ENCODE measurements at places on chromosomes 3 and 15.
A peak's percentile ranks its signal among the peaks of the same experiment; 100 is the strongest.

- peak; percentile 4 for DNase-seq
These were observed 31.1 kb upstream of the RYR3 start for GRCh38 chr15:33279613-33280205.

DNA sequence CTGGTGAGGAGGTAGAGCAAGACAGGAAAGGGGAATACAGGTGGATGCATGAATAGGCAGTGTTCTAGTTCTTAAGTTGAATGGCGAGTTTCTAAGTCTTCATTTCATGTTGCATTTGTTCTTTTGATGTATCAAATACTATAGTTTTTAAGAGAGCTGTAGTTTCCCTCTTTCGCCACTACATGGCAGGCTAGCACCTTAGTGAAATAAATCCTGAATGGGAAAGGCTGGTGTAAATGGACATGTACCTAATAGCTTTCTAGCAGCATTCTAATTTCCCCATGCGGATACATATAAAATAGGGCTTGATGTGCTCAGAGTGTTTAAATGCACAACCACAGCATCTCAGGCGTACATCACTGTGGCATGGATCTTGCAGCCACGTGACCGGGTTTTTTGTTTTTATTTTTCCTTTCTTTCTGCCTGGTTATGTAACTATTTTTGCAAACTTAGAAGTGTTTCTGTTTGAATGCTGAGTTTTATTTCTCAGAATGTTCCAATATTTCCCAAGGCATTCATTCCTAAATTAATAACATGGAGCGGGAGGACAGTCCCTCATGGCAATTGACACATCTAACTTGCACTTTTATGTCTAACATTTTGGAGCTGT, 23.5 kb upstream of the CLN6 start:
- peak; percentile 80 for DNase-seq

DNA sequence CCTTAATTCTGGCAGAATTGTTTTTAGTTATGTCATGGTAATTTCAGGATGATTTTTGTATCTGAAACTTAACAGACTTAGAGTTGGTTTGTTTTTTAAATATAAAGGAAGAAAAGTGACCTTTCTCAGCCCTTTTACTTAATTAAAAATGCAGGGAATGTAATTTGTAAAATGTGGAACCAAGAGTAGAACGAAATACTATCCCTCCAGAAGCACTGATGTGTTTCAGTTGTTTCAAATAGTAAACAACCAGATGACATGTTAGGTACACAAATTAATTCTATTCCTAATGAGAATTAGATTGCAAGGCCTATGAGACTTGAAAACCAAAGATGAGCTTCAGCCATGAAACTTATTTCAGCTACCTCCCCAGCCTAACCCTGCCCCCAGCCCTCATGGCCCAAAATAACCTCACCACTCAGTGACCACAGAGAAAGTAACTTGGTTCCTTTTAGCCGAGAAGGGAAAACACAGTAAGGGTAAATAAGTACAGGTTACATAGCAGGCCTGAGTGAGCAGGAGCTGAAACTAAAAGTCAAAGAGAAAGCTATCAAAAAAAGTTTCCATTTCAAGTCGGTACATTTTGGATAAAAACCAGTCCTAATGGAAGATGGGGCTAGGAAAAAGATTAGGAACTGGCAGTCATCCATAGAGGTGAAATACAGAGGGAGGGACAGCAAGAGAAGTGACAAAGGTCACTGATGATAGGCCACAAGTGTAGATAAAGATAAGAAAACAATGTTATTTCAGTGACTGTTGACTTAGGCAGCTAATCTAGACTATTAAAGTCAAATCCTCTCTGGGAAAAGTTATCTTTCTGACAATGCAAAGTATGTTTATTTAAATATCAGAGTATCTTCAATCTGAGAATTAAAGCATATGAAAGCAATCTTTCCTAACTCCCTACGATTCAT, 23.2 kb downstream of the SENP8 start:
- no peak for DNase-seq

- DNase-seq = no peak
These were observed 13.1 kb upstream of the GUCA1C start for GRCh38 chr3:108966773-108967172.

DNA sequence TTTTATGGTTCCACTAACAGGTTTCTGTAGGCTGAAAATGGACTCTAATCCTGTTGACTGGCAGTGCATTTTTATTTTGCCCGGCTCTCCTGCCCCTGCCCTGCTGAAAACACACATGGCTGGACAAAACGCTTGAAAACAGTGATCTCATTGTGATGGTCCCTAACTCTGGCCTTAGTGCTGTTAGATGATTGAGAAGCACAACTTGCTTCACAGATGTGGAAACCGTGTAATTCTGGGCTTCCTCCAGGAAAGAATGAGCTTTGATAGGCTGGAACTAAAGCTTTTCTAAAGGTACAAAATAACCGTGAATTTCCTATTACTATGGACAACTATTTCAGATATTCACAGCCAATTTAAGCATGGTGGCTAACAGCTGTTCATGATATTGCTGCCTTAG, 121.4 kb downstream of the VGLL3 start:
- no peak for DNase-seq

- DNase-seq = no peak
These were observed 37.7 kb upstream of the TRAK1 start for GRCh38 chr3:42053476-42053875.

- DNase-seq = peak; percentile 63
These were observed at the start of gene ABHD17C for GRCh38 chr15:80695099-80695910. ABHD17C (plus strand) TSS chr15:80695310; CDS start chr15:80695430, 120 bp downstream.

- DNase-seq = no peak
These were observed 15.8 kb upstream of the KBTBD12 start for GRCh38 chr3:127899200-127899599.

GRCh38 chr3:98359993-98360675, 6.5 kb downstream of the OR5K4 start:
- DNase-seq = no peak

GRCh38 chr3:166446291-166446690, 609.1 kb upstream of the BCHE start:
- peak; percentile 68 for DNase-seq

- no peak for DNase-seq
These were observed 1.9 kb upstream of the DISP2 start for GRCh38 chr15:40355976-40356585.

DNA sequence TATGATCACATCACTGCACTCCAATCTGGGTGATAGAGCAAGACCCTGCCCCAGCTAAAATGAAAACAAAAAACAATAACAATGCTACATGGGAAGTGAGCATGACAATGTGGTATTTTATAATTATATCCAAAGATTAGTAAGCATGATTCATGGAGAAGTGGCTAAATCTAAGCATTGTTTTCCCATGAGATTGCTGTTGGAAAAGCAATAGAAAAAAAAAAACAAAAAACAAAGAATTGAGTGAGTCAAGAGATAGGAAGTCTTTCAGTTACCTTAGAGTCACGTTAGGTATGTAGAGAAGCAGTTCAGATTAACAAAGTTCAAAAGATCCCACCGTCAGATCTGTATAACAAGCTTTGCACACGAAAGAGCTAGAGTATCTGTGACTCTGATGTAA, 210.3 kb upstream of the CNTN6 start:
- peak; percentile 10 for DNase-seq

DNA sequence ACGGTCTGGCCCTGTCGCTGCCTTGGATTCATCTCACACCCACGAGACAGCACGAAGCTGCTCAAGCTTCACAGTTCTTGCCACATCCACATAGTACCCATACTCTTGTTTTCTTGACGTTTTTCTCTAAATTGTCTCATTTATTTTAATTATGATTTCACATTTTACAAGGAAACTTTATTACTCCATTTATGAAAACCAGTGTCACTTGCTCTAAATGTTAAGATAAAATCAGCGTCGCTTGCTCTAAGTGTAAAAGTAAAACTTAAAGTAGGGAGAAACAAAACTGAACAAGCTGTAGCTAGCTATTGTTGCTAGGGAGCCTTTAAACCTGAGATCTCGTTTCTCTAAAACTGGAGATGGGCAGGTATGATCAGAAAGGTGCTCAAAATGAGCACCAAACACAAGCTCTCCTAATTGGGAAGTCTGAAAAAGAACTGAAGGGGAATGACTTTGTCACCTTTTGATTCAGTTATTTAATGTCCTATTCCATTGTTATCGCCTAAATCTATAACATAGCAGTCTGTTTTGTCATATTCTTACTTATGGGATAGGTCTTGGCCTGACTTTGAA, 680 bp downstream of the IFT122 start:
- no peak for DNase-seq

- DNase-seq = no peak
These were observed 255.5 kb downstream of the UACA start for GRCh38 chr15:70507772-70508371.

GRCh38 chr3:97658668-97659285, 105.8 kb upstream of the ARL6 start:
- peak; percentile 8 for DNase-seq

DNA sequence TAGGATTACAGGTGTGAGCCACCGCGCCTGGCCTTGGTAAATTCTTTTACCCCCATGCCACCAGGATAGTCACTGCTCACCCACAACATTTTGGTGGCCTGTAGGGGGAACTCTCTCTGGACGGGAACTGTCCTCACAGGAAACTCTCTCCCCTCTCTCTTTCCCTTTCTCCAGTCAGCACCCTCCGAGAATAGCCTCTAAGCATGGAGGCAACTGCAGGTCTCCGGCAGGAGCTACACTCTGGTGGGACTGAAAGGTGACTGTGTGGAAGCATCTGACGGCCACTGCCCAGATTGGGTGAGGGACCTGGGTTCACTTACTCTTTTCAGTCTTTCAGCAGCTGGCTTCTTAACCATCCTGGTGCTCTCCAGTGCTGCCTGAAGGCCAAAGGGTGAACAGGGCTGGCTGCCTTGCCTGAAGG, 21.3 kb downstream of the TRANK1 start:
- DNase-seq = no peak

- no peak for DNase-seq
These were observed 80.7 kb downstream of the SATB1 start for GRCh38 chr3:18344306-18345014.

DNA sequence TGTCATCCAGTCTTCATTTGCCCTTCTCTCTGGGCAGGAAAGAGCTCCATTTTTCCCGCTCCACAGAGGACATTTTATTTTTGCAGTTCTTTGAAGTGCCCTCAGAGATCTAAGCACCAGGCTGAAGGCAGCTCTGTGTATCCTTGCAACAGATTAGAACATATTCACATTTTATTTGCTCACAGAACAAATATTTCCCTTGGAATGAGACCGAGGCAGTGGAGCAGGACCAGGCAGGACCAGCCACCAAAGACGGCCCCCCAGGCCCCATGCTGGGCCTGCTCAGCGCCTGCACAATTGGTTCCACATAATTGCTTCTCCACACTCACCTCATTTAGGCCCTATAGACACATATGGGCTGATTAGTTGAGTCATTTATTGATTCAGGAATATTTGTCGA, 15.7 kb upstream of the ETV5 start:
- no peak for DNase-seq

GRCh38 chr3:45566951-45567411, 27.6 kb upstream of the LIMD1 start:
- no peak for DNase-seq

DNA sequence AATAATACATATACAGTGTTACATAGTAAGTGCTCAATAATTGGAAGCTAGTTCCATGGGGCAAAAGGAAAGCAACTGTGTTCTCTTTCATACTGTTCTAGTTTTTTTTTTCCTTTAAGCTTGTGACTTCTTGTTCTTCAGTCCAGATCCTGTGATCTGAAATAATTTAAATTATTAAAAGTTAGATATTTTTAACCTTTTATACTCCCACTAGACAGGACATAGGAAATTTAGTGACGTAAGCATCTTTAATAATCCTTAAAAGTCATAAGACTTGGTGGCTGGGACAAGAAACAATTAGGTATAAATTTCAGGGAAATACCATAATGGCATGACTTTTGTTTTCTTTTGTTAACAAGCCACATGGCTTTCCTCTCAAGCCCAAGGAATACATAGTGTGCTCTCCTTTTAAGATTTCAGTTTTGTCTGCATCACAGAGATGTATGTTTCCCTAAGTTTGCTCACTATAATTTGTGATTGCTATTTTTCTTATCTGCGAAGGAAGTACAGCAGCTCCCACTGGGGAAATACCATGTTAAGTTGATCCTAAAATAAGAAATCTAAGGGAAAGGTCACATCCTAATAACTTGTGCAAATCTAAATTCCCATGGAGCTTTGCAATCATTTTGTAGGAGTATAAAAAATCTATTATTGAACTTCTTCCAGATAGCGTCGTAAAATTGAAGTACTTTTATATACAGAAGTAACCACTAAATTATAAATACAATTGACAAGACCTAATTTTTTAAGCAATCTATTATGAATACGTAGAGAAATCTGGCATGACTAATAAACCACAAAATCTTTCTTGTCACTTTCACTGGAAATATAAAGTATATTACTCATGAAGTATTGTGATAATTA, 30.1 kb downstream of the PPARG start:
- DNase-seq = peak; percentile 18

GRCh38 chr15:45670511-45670910, 35.7 kb downstream of the SQOR start:
- DNase-seq = no peak

GRCh38 chr3:161423911-161424522, 52.7 kb upstream of the SPTSSB start:
- DNase-seq = peak; percentile 32

GRCh38 chr15:85589851-85590250, 204.9 kb downstream of the KLHL25 start:
- peak; percentile 45 for DNase-seq

GRCh38 chr3:7332696-7333095, 471.8 kb downstream of the GRM7 start:
- DNase-seq = no peak

GRCh38 chr3:10743366-10744097, 72.5 kb upstream of the SLC6A11 start:
- no peak for DNase-seq

GRCh38 chr3:140170612-140171011, 235.6 kb downstream of the CLSTN2 start:
- DNase-seq = no peak

- peak; percentile 66 for DNase-seq
These were observed 190.5 kb upstream of the CMC1 start for GRCh38 chr3:28050885-28051284.

DNA sequence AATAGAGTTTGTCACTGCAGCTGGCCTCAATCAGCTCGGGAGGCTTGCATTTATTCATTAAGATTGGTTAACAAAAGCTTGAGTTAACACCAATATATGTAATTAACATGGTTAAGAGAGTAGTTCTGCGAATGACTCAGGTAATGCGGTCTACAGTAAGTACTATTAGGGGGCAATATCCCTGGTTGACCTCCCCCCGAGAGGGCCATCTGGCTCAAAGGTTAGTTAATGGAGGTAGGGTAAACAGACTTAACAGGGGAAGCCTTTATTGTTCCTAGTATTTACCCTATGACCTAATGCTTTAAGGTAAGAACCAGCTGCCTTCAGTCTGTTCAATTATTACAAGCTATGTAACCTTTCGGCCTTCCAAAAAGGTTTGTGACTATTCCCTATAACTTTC, 403.3 kb upstream of the SGO1 start:
- no peak for DNase-seq

DNA sequence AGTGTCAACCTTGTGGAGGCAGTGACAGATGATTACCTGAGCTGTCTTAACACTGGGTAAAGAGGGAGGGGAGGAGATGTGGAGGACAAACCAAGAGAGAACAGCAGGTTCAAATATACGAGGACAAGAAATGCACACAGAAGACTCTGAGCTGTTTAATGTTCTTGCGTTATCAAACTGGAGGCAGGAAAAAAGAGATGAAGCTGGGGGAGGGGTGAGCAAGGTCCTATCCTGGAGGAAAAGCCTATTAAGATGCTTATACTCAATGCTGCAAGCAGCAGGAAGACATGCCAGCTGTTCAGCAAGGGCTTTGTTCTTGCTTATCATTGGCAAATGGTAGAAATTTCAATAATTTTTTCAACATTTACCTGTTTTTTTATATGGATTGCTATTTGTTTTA, 345.7 kb upstream of the TRIM42 start:
- DNase-seq = no peak
